H9 (cell line): ENCODE measurements at places on chromosomes 7 and 10. TPM values are rescaled to one million over a fixed set of nuclear protein-coding genes. Genes with fewer than 3 reads are reported as not detected.

DNA sequence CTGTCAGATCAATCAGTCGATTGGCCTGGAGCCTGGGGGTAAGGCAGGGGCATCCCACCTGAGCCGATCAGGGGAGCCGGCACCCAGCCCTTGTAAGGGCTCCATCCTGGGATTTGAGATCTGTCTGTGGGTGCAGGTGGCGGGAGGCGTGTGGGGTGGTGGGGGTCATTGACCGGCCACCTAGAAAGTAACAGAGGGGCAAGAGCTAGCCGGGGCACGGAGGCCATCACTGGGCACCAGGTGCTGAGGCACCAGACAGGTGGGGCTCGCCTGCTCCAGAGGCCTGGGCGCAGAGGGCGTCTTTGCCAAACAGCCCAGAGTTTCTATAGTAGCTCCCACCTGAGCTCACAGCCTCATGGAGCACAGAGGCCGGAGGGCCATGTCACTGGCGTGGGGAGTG is 55.5 kb upstream of the ADGRA1 start:
- no peak for DNase-seq

DNA sequence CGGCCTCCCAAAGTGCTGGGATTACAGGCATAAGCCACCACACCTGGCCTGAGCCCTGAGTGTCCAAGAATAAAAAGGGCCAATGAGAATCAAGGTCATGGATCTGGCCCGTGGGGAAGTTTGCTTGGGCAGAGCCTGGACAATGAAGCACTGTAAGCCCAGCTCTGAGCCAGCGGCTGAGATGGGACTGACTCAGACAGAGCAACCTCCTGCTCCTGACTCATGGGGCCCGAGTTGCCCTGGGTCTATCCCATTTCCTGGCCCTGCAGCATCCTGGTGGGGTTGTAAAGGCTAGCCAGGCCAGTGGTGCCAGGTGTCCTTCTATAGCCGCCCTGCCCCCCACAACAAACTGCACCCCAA is 5.2 kb upstream of the MYH16 start:
- DNase-seq = no peak

GRCh38 chr7:157908006-157908782 is 571.4 kb downstream of the DNAJB6 start:
- DNase-seq = peak; percentile 10

DNA sequence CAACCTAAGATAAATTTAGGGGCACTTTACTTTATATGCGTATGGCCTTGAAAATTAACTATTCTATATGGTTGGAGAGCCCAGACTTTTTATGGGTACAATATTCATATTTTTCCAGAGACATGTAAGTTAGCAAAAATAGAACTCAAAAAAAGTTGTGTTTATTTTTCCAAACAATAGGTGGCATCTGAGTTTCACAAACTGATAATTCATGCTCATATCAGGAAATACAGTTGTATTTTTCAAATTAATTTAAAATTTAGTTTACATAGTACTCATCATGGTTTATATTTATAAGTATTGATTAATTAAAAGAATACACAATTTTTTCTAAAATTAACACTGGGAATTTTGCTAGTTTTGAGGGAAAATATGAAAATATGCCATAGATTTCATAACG is 34.6 kb downstream of the ANKRD7 start:
- no peak for DNase-seq

DNA sequence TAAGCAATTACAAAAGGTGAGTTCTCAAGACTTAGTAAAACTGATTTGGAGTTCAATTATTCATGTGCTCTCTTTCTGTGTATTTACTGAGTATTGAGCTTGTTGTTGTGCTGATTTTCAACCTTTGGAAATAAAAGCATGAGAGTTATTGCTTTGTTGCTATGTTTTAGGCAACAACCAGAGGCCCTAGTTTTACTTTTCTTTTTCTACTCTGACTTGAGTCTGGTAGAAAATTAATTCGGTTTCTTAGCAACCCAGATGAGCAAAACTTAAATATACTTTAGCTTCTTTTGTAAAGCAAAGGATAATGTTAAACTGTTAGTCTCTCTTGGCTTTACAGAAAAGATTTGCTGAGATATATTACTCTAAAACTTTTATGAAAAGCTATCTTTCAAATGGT is 66.4 kb upstream of the SCIN start:
- DNase-seq = no peak

- DNase-seq = no peak
Measured at GRCh38 chr7:17010637-17011300, 129.0 kb upstream of the AGR3 start.

DNA sequence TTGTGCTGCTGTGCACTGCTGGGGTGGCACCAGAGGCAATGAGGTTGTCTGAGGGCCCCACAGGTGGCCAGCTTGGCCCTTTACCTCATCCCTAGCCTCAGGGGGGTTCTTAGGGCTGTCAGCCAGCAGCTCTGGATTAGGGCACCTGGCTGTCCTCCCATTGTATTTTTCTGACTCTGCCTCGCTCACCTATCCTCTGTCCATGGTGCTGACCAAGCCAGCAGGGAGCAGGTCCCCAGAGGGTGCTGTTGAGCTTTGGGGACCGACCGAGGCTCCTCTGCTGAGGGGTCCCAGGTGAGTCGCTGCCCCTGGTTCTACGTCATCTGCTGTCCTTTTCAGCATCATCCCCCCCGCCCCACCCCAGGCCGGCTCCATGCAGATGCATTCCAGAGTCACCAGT is 32.1 kb upstream of the ZNF735 start:
- DNase-seq = no peak

Gene HTRA1
- 11.1 TPM in 2 replicates for total RNA-seq

Gene CUZD1
- 17.2 and 19.4 TPM in 2 replicates for total RNA-seq

Gene ORAI2
- total RNA-seq = 26.6 and 26.7 TPM in 2 replicates

Gene ICA1
- 28.8 and 29.2 TPM in 2 replicates for total RNA-seq

Gene AGR2
- not detected in 2 replicates for total RNA-seq
